T-helper 17 cell (primary cell): ENCODE measurements at places on chromosomes 2 and 18. TPM values are rescaled to one million over a fixed set of nuclear protein-coding genes. Genes with fewer than 3 reads are reported as not detected.

Gene GCA
- total RNA-seq = 6.9 TPM

GRCh38 chr2:159658881-159659873, 42.8 kb upstream of the BAZ2B start:
- H3K27me3 ChIP-seq = no peaks in the 10 kb centered on the region
- H3K36me3 ChIP-seq = no peaks in the 10 kb centered on the region
- H3K4me1 ChIP-seq = no peaks in the 10 kb centered on the region
- H3K27ac ChIP-seq = no peak overlapping the region
- DNase-seq = no peak
- H3K4me3 ChIP-seq = no peak overlapping the region

- peaks cover 14% of the 10 kb centered on the region for H3K4me1 ChIP-seq
- no peak overlapping the region for H3K4me3 ChIP-seq
- no peak for DNase-seq
- H3K27me3 ChIP-seq = no peaks in the 10 kb centered on the region
These were observed 65.3 kb upstream of the WIPF1 start for GRCh38 chr2:174662859-174663258.

DNA sequence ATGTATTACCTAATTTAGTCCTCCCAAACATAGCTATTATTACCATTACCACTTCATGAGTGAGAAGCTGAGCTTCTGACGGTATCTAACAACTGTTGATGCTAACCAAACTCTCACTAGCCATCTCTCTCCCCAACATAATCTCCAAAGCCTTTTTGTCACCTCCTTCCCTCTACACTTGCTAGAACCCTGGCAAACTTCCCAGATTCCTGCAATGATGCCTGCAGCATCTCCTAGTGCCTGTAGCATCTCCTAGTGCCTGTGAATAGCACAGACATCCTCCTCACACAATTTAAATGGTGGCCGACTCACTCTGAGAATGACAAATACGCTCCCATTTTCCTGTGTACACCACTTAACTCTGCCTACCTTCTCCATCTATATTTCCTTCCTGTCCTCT, 126.7 kb downstream of the STK39 start:
- no peak overlapping the region for H3K27ac ChIP-seq
- no peak overlapping the region for H3K4me3 ChIP-seq
- no peak for DNase-seq
- no peaks in the 10 kb centered on the region for H3K4me1 ChIP-seq
- peaks cover 7% of the 10 kb centered on the region for H3K36me3 ChIP-seq
